Spinal cord (tissue), 10 donors: ENCODE measurements at places on chromosomes 7 and 10.
A peak's percentile ranks its signal among the peaks of the same experiment; 100 is the strongest.

GRCh38 chr7:150879345-150879744, 27.0 kb downstream of the AOC1 start:
- no peak for DNase-seq

DNA sequence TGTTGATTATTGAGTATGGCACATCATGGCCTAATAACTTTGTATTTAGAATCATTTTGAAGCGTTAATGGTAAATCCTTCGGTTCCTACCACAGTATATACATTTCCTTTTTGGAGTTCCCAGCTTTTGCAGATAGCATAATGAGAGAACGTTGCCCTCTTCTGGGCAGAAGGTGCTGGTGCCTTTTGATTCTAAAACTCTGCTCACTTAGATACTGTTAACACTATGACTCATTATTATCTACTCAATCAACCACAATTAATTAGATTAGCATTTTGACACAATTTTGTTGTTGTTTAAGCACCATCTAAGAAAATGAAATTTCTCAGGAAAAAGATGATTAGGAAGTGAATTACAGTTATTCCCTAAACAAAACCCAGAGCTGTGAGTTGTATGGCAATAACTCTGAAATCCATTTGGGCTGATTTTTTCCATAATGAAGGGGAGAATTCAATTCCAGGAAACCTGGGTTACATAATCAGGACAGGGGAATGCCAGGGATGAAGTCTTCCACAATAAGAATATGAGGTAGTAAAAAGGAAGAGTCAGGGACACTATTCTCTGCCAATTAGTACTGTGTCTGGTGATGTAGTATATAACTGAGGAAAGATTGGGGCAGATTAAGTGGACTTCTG, 11.5 kb upstream of the DLD start:
- DNase-seq, result peak; percentile 67

- DNase-seq, result no peak
These were observed 350.0 kb downstream of the GLRX3 start for GRCh38 chr10:130485958-130486895.

- DNase-seq, result no peak
These were observed 277.0 kb downstream of the EXOC4 start for GRCh38 chr7:133529861-133530260.

DNA sequence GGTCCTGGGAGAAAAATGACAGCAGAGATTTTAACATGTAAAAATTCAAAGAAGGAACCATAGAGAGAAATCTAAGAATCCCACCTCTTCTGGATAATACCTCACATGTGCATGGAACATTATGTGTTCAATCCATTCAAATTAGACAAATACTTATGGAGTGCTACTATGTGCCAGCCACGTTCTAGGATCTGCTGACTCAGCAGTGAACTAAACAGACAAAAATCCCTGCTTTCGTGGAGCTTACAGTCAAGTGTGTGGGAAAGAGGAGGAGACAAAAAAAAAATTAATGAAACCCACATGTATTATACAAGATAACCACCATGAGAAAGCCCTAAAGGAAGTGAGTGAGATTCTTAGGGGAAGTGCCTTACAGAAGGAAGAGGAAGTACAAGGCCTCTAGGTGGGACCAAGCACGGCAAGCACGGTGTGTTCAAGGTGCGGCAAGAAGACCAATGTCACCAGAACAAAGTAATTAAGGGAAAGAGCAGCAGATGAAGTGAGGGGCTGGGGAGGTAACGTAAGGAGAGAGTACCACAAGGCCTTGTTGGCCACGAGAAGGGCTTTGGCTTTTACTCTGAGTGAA, 71.0 kb downstream of the SLC25A13 start:
- DNase-seq, result no peak

DNA sequence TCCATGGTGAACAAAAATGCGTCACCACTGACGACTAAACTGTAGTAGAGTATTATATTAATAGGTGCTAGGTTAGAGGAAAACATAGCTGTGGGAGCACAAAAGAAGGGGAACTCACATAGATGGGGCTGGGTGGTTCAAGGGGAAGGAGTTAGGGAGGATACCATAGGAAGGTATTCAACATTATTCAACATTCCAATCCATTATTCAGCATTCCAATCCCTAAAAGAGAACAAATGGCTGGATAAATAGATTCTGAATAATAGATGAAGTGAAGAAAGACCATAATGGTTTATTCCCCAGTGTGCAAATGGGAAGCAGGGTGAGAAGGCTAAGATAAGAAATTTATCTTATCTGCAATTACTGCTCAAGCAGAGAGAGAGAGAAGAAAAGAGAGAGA, 61.4 kb downstream of the AASS start:
- no peak for DNase-seq

- no peak for DNase-seq
These were observed 23.0 kb downstream of the ASB15 start for GRCh38 chr7:123624527-123625183.

- no peak for DNase-seq
These were observed 6.9 kb upstream of the ZNF485 start for GRCh38 chr10:43599333-43599732.

DNA sequence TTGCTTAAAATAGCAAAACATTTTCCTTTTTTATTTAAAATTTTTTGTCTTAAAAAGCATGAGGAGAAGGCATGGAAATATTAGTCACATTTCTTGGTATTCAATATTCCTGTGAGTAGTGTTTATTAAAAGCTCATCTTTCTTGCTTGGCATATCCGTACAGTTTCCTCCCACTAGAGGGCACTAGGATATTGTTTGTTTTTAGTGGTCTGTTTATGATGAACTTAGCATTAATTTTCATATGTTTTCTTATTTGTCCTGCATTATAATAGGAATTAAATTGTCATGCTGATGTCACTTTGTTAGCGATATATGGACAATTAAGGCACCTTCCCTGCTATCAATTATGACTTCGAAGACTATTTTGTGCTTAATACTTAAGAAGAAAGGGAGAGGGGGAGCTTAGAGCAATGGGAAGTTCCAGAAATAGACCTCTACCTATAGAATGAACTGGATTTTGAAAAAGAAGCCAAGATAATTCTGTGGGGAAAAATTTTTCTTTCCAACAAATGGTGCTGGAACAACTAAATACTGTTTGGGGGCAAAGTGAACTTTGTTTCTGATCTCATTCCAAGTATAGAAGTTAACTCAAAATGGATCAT, 91.0 kb upstream of the STRIP2 start:
- DNase-seq, result peak; percentile 42

GRCh38 chr10:129163531-129163930, 303.5 kb upstream of the MGMT start:
- DNase-seq, result no peak

DNA sequence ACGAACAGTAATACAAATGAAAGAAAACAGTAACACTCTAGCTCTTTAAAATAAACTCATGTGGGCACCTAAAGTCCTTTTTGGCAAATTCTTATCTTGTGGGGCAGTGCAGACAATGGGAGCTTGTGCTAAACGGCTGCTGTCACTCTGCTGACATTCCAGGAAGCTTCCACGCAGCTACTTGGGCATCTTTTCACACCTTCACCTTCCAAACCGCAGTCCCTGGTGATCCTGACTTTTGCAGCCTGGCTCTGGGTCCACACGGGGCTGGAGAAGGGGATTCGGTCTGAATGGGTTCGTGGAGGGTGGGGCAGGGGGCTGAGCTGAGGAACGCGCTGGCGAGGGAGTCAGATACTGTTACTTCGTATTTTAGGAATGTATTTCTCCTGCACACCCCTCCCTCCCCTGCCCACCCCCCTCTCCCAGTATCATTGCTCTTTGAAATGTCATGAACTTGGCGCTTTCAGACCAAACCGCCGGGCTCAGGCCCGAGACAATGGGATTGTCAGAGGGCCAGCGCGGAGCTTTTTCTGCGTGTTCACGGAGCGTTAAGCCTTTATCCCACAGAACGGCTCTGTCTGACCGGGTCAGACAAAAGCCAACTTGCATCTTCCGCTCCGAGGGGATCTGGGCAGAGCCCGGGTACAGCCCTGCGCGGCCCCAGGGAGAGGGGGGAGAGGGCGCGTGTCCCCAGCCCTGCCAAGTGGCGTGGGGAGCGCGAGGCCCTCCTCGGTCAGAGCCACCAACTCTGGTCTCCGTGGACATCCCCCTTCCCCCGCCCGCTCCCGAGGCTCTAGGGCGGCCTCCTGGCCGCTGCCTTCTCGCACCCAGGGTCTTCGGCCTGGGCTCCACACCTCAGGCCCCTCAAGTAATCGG, 76.7 kb upstream of the EN2 start:
- DNase-seq, result no peak

- DNase-seq, result no peak
These were observed 98.9 kb downstream of the PRLHR start for GRCh38 chr10:118496525-118496924.

- DNase-seq, result no peak
These were observed 45.2 kb upstream of the FAM180A start for GRCh38 chr7:135793841-135794240.

GRCh38 chr7:81604075-81604807, 165.6 kb downstream of the HGF start:
- DNase-seq, result no peak

DNA sequence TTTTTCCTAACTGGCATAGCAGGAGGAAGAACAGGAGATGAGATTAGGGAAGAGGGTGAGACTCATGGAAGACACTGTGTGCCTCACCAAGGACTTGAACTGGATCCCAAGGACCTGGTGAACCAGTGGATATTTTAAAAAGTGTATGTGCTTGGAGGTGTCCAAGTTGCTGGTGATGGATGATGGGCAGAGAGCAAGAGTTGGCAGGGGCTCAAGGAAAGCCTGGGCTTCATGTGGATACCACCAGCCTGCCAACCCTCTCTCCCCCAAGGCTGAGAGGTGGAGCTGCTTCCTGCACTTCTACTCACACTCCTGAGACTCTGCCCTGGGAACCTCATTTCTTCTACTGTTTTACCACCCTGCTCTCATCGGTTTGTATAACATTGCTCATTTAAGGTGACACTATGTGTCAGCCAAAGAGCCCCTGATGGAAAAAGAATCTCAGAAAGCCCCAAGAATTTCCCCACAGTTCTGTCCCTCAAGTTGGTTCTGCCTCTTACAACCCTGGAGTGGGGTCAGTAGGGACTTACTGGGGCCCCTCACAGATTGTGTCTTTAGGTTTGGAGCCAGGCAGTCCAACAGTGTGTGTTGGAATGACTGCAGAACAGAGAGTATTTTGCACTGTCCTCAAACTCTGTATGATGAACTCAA, 56.2 kb upstream of the PDCD4 start:
- no peak for DNase-seq

GRCh38 chr10:95628786-95629185, 27.7 kb downstream of the ALDH18A1 start:
- DNase-seq, result no peak

- DNase-seq, result peak; percentile 86
These were observed 100.1 kb downstream of the HIP1 start for GRCh38 chr7:75638594-75639070.

DNA sequence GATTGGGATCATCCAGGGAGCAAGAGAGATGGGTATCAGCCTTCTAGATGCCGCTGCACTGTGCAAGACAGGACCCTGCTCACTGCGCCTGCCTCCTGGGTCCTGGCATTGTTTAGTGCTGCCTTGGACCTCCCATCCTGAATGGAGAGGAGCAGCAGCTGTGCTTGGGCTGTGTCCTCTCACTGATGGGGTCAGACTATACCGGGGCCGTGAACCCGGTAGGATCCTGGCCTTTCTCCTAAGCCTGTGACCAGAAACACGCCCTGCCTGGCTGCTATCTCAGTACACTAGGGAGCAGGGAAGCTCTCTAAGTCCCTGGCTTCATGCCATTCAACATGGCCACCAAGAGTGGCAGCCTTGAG, 309.4 kb upstream of the ZNF32 start:
- no peak for DNase-seq

GRCh38 chr7:29806208-29806994, at the start of gene WIPF3:
Gene WIPF3, plus strand, starts transcription at chr7:29806508. Its CDS starts 28,217 bp downstream, at chr7:29834725.
- DNase-seq, result peak; percentile 71

GRCh38 chr7:106129291-106129690, 17.2 kb upstream of the SYPL1 start:
- DNase-seq, result no peak

GRCh38 chr10:3487228-3487627, 297.8 kb downstream of the KLF6 start:
- DNase-seq, result no peak

- DNase-seq, result no peak
These were observed 170.1 kb downstream of the ST7 start for GRCh38 chr7:117123311-117123926.

- DNase-seq, result no peak
These were observed 95.2 kb downstream of the PHTF2 start for GRCh38 chr7:77893813-77894212.

DNA sequence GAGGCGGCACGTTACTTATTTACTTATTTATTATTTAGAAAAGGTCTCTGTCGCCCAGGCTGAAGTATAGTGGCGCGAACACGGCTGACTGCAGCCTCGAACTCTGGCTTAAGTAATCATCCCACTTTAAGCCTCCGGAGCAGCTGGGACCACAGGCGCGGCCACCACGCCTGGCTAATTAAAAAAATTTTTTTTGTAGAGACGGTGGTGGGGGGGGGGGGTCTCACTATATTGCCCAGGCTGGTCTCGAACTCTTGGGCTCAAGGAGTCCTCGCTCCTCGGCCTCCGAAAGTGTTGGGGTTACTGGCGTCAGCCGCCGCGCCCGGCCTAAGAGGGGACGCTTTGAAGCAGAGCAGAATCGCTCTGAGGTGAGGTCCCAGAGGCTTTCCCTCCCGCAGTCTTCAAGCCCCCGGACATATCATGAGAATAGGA, 675 bp upstream of the FRAT2 start:
- DNase-seq, result no peak

DNA sequence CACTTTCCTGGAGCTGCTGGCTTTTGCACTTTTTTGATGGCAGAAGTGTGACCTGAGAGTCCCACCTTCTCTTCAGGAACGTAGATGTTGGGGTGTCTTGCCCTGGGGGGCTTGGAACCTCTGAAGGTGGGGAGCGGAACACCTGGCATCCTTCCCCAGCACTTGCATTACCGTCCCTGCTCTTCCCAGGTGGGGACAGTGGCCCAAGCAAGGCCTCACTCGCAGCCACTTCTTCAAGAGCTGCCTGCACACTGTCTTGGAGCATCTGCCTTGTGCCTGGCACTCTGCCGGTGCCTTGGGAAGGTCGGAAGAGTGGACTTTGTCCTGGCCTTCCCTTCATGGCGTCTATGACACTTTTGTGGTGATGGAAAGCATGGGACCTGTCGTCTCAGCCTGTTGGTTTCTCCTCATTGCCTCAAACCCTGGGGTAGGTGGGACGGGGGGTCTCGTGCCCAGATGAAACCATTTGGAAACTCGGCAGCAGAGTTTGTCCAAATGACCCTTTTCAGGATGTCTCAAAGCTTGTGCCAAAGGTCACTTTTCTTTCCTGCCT, 31.1 kb downstream of the PFKFB3 start:
- no peak for DNase-seq
